Stimulated activated CD4-positive, alpha-beta T cell treated with anti-CD3 and anti-CD28 coated beads, Interleukin-1b, Interleukin-23, amount 100 ng/mL, for 1 hour (primary cell): ENCODE measurements at places on chromosomes 1 and 21.

GRCh38 chr1:45876000-45876617 is 72.7 kb downstream of the MAST2 start:
- DNase-seq = no peak

GRCh38 chr1:98870959-98871903 is 133.4 kb downstream of the PLPPR5 start:
- no peak for DNase-seq

DNA sequence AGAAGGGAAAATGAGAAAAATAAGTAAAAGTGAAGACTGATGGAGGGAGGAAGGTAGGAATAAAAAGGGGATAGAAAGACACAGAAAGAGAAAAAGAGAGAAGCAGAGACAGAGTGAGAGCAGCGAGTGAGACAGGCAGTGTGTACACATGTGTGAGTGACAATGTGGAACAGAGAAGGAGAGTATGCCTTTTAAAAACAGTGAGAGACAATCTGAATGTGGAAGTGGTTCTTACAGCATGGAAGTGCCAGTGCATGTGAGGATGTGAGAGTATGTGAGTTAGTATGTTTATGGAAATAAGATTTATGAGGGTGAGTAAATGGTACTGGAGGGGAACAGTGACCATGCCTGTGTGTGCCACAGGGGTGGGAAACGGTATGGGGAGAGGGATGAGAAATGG is 1.2 kb downstream of the NEGR1 start:
- no peak for DNase-seq

DNA sequence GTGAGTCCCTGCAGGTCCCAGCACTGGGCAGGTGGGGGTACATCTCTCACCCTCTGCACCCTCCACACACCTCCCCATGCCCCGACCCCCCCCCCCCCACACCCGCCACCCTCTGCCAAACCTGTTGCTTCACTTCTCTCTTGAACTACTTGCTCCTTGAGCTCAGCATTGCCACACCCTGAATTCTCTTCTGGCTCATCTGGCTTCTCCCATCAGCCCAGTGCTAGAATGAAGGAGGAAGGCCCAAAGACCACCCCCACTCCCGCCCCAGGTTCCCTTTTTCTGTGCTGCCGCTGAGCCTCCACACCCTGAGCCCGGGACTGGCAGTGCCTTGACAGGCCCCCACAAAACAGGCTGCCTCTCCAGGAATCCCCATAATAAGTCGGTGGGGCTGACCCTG is 6.4 kb upstream of the TNNI1 start:
- DNase-seq = no peak

DNA sequence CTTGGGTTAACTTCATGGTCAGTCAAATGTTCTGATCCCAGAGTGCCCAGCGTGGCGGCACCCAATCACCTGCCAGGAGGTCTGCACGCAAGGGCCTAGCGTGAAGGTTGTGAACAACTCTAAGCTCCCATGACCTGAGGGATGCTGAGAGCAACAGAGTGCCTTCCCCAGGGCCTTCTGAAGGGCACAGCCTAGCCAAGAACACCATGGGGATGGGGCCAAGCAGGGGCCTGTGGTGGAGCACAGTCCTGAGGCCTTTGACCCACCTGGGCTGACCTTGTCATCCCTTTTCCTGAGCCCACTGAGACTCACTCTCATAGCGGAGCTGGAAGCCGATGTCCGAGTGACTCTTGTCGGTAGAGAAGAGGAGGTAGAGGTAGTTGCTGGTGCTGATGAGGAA is 138.8 kb upstream of the HMGB4 start:
- no peak for DNase-seq

GRCh38 chr1:216902669-216903381 is 179.6 kb upstream of the ESRRG start:
- DNase-seq = no peak

DNA sequence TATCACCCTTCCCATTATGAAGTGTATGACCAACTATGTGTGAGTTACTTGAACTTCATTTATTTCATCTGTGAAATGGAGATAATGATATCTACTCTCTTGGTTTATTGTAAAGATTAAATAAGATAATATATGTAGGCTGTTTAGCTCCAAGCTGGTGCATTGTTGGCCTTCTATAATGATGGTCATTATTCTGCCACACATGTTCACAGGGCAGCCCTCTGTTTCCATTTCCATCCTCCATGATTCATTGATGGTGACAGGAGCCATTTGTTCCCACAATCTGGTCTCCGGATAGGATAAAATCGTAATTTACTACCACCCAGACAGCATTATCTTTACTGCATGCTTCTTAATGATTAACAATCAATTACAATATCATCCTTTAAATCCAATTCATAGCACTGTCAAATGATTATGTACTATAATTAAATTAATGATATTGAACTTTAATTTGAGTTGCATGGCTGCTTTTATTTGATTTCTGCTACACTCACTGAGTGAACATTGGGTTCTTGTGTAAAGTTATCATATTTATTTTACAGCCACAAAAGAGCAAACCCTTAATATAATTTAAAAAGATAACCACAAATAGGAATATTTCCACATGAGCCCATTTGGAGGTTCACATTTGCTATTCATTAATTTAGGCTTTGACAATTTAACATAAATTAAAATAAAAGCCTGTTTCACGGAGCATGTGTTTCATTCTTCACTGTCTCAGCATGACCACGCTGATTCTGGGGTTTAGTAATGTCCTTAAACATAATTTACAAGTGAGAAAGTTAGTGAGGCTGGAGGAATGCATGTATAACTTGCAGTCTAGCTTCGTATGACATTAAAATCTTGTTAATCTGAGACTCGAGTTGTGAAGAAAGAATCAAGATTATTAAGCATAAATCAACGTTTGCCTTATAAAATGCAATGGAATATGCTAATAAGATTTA is 596.4 kb upstream of the ZRANB2 start:
- no peak for DNase-seq

GRCh38 chr1:179091691-179092165 is 9.9 kb downstream of the TOR3A start:
- no peak for DNase-seq

DNA sequence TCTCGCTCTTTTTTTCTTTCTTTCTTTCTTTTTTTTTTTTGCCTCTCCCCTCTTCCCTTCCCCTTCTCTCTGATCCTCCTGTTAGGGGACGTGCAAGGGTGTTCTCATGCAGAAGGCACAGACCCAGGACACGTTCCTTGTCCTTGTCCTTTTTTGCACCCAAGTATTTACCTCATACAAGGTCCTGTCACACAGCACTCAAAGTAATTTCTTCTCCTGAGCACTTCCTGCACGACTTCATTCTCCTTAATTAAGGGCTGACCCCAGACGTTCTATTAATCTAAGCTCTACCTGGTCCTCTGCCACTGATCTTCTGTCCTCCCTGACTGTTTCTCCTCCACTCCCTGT is 424 bp upstream of the PCNX2 start:
- DNase-seq = no peak

DNA sequence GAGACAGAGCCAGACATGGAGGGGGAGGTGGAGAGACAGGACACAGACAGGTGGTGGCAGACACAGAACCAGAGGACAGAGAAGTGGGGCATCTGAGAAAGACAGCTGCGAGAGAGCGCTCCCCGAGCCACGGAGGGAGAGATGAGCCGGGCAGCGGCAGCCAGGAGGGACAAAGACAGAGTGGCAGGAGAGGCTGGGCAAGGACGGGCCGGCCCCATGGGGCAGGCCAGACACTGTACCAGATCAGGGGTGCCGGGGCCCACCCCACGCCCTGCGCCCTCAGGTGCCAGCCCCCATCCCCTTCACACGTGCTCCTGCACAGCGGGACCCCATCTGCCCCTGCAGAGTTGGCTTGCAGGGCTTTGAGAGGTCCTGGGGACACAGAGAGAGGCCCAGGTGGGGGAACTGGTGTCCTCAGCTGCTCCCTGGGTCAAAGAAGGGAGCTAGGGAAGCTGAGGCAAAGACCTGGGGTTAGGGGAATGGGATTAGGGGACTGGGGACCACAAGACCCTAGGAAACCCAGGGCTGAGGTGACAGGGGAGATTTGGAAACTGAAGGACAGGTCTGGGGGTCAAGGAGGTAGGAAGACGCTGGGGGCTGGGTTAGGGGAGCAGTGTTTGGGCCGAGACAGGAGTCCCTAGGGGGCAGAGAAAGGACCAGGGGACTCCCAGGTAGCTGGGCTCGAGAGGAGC is 643 bp downstream of the FNDC5 start:
- DNase-seq = no peak

- DNase-seq = no peak
These were observed 123.6 kb upstream of the B3GALT2 start for GRCh38 chr1:193309936-193310475.

DNA sequence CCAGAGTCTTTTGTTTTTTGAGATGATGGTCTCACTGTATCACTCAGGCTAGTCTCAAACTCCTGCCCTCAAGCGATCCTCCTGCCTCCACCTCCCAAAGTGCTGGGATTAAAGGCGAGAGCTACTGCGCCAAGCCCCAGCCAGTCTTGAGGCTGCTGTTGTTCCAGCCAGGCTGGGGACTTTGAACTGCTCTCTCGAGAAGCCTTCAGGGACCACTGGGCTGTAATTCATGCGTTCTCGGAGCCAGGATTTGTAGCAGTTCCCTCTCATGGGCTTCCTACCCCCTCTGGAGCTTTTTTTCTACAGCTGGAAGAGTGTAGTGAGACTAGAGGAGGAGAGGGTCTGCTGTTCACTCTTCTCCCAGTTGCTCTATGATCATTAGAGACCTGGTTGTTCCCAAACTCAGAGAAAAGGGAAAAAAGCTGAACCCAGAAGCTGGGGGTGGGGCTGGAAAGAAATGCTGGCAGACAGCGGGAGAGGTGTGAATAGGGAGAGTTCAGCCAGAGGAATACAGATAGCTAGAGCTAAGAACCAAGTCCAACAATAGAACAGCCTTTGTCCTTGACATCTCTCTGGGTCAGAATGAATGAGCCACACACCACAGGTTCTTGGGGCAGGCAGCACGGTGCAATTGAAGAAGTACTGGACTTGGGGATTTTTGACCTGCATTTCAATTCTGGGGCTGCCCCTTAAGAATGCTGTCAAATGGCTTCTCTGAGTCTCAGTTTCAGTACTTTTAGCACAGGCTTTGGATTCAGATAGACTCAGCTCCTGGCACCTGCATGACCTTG is 13.2 kb upstream of the SLC41A1 start:
- no peak for DNase-seq

DNA sequence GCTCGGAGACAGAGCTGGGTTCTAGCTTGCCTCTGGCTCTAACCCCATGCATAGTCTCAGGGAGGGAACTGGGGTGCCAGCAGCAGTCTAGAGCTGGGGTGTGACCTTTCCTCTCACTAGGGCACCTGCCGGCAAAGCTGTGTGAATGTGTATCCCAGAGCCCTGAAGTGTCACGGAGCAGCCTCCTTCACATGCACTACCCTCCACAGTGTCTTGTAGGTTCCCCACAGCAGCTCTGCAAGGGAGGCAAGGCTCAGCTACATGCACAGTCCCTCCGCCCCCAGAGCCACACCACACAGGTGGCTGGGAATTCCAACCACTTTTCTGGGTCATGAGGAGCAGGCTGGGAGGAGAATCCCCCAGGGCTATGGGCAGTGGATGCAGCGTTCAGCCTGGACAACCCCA is 7.7 kb upstream of the HPCA start:
- no peak for DNase-seq

DNA sequence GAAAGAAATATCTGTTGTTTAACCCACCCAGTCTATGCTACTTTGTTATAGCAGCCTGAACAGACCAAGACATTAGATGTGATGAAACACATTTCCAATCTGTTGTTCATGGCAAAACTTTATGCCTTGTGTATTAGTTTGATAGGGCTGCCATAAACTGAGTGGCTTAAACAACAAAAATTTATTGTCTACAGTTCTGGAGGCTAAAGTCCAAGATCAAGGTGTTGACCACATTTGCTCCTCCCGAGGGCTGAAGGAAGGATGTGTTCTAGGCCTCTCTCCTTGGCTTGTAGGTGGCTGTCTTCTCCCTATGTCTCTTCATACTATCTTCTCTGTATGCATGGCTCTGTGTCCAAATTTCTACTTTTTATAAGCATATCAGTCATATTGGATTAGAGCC is 94.1 kb upstream of the HIVEP3 start:
- no peak for DNase-seq
